ENCODE measurements at places on chromosomes 6 and 20.

- no peak for DNase-seq
Observed at GRCh38 chr6:56911847-56912246, 43.1 kb upstream of the BEND6 start.

DNA sequence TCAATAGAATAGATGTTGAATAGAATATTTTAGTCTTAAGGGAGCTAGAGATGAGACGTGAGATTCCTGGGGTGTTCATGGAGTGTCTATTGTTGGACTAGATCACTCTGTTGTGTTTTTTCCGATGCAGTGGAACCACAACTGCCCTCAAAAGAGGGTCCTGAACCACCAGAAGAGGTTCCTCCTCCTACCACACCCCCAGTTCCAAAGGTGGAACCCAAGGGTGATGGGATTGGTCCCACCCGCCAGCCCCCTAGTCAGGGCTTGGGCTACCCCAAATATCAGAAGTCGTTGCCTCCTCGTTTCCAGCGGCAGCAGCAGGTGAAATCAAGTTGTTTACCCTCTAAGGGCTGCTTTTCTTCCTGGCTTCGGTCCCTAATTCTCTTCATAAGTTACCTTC is 8.5 kb downstream of the PRRC2A start:
- no peak for DNase-seq

GRCh38 chr6:22925304-22925835 is 356.0 kb downstream of the HDGFL1 start:
- no peak for DNase-seq

GRCh38 chr6:144215402-144215931 is 65.2 kb downstream of the STX11 start:
- DNase-seq: peak; percentile 38

DNA sequence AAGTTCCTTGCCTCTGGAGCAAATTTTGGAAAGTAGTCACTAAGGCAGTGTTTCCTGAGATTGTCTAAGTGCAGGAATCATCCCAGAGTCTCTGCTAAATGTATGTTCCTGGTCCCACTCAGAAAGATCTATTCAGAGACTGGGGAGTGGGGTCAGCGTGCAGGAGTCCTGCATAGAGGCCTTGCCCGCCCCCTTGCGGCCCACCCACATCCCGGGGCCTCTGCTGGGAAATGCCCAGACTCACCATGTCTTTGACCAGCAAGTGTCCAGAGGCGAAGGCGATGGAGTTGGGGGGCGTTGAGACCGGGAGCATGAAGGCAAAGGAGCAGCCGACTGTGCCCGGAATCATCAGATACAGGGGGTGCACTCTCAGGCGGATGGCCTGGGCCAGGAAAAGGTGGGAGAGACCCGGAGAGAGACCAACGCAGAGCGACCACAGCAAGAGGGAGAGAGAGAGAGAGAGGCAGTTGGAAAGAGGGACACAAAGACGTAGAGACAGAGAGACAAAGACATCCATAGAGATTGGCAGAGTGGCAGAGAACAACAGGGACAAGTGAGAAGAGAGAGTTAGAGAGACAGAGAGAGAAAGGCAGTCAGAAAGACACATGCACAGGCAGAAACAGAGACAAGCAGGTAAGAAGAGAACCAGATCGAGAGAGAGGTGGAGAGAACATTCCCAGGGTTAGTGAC is 12.9 kb upstream of the OCSTAMP start:
- DNase-seq: no peak

GRCh38 chr6:100465701-100466409 is 1.1 kb upstream of the SIM1 start:
- DNase-seq: no peak

DNA sequence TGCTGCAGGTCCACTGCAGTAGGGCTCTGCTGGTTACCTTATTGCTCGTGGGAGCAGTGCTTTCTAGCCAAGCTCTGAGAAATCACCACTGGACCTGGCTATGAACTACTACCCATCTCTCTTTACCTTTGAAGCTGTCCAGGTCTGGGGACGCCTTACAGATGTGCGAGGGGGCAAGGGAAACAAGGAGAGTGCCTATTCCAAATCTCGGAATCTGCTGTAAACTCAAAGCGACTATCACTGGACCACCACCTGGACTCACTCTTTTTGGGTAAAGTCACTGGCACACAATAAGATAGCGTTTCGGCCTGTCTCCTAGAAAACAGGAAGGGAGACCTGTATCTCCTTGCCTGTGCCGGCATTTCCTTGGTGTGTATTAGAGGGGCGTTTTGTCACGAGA is 5.3 kb downstream of the NRN1 start:
- DNase-seq: no peak

DNA sequence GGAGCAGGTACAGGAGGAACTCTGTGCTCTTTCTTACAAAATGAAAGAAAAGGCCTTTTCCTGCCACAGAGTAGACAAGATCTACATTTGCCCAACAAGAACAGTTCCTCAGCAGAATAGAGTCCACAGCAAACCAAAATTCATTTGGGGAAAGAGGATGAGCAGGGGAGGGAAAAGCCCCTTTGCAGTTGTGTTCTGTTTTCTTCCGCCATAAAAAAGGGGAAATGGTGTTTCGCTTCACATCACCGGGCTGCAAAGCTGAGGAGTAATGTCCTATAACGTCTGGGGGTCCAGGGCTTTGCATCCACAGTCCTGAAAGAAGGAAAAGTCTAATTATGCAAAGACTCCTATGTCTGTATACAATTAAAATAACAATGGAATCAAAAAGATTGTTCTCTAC is at the start of gene GPR31:
GPR31 (minus strand) TSS at position 118 of the 400 bp plus-strand sequence. CDS start 149 bp downstream, outside the sequence.
- DNase-seq: no peak

DNA sequence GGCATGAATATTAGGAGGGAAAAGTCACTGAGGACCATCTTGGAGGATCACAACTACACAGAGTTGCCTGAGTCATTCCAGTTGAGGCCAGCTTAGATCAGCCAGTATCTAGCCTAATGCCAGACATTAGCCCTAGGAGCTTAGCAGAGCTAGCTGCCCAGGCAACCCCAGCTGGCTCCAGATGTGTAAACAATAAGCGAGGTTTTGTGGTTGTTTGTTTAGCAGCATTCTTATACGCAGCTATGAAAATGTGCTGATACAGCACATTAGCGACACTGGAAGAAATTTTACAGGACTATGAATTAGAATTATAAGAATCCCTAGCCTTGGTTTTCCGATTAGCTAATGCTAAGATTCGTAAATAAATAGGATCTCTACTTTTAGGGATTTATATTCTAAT is 59.3 kb downstream of the BTBD3 start:
- DNase-seq: no peak

DNA sequence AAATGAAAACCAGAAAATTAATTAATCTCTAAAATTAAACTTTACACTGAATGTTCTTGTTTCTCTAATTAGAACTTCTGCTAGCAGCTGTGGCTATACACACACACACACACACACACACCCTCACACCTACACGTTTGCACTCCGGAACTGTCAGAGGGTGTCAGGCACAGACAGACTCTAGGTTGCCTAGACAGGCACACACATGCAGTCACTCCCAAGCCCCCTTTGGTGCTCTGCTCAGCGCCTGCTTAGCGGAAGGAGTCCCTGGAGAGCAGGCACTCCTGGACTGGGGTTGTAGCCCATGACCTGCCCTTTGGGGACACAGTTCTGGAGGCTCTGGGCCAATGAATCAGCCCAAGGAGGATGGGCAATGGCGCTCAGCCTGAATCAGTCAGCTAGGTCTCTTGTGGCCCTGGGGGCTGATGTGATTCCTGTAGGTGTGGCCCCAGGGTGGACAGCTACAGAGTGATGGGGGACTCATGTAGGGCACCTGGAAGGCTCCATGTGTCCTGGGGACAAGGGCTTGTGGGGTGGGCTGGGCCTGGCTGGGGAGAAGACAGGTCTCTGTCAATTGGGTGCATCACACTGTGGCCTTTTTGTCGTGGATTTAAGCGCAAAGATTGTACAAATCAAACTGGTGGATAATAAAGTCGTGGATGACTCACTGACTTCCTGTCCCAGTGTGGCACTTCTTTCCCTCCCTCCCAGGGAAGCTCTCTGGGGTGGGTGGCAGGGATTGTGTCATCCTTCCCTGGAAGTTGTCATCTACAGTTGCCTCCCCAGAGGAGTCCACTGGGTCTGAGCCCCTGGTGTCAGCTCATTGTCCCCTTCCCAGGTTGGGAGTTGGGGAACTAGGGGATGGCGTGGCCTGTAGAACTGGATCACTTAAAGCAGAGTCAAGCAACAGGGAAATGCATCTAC is 8.8 kb downstream of the TMEM151B start:
- no peak for DNase-seq

- no peak for DNase-seq
Observed at GRCh38 chr6:11066505-11067347, 22.6 kb upstream of the ELOVL2 start.

DNA sequence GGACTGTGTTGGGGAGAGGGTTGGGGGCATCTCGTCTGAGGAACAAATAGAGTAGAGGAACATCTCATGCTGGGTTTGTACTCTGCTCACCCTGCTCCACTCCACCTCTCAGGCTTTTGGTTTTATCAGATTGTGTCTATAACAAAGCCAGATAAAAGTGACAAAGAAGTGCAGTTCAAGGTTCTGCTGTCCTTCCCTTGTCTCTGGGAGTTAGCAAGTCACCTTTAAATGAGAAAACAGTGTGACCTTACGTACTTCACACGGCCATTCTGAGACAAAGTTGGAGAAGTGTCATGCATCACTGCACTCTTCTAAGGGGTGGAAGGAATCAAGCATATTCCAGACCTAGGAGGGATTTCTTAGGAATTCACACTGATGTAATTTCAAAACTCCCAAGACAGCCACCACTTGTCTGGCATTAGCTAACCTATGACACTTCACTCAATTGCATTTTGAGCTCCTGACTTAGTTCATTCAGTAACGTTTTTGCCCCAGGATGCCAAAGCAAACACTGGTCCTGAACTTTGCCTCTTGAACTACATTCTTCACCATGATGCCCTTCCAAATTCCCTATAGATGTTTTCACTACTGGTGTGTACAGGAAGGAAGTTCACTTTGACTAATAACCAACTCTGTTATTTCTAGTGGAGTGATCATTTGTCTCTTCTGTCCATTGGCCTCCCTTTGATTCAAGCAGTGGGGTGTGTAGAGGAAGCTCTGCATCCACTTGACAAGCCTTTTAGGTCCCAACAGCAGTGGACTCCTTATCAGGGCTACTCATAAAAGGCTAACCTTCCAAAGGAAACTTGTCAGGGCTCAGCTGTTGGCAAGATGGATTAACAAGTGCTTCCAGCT is 647.6 kb upstream of the FLRT3 start:
- DNase-seq: no peak

DNA sequence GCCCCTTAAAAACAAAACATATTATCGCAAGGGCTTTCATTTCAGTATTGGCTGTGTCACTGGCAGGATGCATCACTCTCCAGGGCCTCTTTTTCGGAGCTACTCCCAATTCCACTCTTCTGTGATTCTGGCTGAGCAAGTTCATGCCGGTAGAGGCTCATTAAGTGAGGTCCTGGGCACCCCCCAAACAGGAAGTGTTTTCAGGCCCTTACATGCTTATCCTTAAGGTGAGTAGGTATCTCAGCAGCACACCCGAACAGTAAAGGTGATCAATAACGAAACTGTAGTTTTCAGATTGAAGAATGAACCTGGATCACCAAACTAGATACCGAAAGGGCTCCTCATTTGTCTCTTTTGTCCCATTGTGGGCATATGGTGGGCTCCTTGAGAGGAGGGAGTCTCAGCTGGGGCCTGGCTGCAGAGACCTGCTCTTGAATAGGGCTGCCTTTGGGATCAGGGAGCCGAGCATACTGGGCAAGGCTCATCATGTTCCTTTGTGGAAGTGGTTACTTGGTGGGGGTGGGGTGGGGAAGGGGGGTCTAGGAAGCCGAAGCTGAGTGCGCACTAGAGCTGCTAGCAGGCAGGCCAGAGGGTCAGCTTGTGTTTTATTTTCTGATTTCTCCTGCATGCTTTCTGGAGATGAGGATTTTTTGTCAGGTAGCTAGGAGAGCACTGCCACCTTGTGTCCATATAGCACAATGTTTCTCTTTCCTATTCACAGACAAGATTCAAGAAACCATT is 65.2 kb downstream of the CDS2 start:
- no peak for DNase-seq

DNA sequence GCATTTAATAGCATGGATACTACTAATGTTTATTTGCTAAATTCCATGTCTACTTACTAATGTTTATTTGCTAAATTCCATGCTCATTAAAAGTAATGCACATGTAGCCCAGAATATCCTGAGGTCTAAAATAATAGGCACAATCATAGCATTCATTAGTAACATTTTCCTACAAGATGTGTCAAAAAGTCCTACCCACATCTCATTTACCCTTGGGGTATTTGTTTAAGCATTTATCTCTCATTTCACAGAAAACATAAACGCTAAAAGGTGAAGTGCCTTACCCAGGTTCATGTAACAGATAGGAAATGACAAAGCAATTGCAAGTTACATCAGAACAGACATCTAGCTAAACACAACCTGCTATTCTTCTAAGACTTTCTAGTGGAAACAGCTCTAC is 457.1 kb downstream of the HACE1 start:
- no peak for DNase-seq

GRCh38 chr20:23622839-23623343 is 14.9 kb downstream of the CST3 start:
- no peak for DNase-seq

DNA sequence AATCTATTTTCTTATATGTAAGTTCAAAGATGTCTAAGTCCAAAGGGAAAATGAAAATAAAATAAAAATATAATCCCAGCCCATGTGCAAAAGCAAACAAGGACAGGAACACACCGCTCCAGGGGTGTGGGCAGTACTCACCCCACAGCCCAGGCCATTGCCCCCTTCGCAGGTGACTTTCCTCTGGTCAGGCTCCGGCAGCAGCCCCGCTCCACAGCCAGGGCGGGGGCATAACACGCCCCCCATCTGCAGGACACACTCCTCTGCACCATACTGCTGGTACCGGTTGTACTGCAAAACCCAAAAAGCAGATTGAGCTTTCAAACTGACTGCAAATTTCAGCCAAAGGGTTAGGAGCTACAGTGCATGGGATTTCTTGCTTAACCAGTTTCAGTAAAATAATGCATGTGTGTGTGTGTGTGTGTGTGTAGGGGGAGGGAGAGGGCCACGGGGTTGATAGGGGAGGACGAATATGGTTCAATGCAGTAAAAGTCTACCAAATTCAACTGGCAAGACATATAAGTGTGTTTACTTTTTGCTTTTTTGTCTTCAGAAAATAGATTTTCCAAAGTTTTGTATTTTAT is 274.9 kb upstream of the AGPAT4 start:
- no peak for DNase-seq

- DNase-seq: no peak
Observed at GRCh38 chr6:141833001-141833655, 299.6 kb upstream of the GJE1 start.

- no peak for DNase-seq
Observed at GRCh38 chr6:140538926-140539325, 1164.5 kb upstream of the CITED2 start.
